ENCODE measurements at places on chromosomes 12 and 14.

- DNase-seq = no peak
These were observed 7.4 kb downstream of the BBS10 start for GRCh38 chr12:76340680-76341435.

DNA sequence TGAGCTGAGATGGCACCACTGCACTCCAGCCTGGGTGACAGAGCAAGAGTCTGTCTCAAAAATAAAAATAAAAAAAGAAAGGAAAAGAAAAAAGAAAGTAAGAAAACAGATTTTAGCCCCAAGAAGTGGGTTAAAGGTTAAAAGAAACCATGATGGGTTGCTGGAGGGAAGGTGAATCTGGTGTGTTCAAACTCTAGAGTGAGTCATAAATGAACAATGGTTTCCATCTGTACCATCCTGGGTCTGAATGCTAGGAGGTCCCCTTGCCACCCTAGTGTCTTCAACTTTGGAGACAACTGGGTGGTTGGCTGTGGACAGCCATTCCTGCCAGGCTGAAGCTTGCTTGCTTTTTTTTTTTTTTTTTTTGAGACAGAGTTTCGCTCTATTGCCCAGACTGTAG, 1.6 kb upstream of the RPS26 start:
- DNase-seq = no peak

DNA sequence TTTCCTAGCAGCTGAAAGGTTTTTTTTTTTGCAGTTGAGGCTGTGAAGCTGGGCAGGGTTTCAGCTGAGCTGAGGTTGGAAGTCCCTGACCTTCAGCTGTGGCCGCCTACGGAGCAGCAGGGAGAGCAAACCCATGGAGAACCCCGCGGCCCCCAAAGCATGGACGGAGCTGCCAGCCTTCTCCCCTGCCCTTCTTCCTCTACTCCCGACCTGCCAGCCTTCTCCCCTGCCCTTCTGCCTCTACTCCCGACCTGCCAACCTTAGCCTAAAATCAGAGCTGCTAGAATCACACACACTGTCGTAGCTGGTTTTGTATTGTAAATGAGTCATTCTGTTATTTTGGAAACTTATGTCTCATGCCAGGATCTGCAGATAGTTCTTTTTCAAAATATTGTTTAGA, 74.6 kb downstream of the PPP2R5C start:
- no peak for DNase-seq

GRCh38 chr12:83378186-83378727, 691.6 kb downstream of the TMTC2 start:
- no peak for DNase-seq

DNA sequence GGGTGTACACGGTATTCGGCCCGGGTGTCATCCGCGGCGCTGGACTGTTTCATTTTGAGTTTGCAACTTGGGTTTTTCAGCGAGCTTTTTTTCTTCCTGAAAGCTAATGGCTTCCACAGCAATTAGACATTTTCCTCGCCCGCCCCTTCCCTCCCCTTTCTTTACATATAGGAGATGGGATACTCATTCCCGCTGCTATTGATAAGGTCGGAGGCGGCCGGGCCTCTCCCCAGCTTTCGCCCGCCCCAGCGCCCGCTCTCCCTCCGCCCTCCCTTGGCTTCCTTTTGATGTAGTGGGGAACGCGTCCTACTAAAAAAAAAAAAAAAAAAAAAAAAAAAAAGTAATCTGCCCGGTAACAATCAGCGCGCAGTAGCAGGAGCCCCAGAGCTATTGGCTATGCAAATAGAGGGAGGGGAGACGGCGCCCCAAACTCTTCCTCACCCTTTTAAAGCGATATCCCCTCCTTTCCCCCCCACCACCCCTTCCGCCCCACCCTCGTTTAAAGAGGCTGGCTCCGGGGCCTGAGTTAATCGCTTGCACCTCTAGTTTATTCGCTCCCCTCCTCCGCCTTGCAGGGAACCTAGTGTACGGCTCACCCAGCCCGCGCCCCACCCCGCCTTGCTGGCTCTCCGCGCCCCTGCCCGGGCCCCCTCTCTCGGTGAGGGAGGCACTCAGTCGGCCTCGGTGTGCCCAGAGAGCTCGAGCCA, 1.7 kb upstream of the CCND2 start:
- peak; percentile 81 for DNase-seq

DNA sequence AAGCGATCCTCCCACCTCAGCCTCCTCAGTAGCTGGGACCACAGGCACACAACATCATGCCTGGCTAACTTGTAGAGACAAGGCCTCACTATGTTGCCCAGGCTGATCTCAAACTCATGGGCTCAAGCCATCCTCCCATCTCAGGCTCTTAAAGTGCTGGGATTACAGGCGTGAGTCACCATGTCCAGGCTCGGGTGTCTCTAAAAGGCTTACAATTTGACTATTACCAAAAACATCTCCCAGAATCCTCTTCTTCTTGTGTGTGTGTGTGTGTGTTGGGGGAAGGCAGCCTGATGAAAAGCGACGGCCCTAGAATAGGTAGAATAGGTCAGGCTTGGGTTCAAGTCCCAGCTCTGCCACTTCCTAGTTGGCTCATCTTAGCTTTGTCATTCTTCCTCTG, 16.8 kb downstream of the MSI1 start:
- no peak for DNase-seq

- DNase-seq = no peak
These were observed 3.6 kb downstream of the LARP4 start for GRCh38 chr12:50404307-50404706.

DNA sequence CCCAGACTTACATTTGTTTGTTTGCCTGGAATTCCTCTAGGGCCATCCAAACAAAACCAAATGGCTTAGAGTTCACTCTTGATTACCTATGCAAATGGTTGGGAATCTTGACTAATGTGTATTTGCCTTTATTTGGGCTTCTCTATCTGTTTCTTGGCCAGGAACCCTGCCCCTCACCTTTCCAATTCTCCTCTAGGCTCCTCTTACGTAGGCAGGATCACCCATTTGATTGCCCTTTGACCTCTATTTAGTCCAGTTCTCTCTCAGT, 123.0 kb upstream of the DYRK2 start:
- DNase-seq = no peak

DNA sequence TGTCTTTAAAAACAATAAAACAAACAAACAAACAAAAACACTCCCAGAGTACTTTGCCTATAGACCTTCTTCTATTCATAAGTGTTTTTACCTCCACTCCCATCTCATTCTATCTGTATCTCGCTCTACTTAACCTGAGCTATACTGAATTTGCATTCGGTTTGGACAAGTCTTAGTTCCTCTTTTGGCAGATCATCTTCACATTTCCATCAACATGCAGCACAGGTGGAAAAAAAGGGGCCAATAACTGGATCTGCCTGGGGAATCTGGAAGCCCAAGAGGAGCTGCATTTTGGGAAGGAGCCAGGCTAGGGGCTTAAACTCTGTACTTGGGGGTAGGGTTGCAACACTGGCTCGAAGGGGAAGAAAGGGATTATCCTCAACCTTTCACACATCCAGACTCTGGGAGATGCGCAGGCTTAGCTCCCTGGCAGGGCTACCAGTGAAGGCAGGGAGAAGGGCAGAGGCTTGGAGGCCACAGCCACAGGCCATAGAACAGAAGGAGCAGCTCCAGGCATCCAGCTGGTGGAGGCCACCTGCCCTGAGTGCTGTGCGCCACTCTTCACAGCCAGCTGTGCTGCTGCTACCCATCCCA, 4.1 kb downstream of the NINJ2 start:
- DNase-seq = no peak

DNA sequence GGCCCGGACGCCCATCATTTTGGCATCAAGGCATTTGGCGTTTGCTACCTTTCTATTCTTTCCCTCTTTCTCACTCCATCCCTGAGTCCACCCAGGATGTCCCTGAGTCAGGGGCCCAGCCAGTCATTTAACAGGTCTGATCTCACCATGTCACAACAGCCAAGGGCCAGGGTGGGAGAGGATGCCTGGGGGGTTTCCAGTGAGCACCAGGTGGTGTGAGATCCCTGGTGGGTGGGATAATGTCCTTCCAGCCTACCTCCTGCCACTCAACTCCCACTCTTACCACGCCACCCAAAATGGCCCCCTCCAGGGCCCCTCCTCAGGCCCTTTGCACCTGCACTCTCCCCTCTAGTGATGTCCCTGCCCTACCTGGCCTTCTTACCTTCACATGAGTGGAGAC, 310.8 kb downstream of the BCL11B start:
- DNase-seq = no peak

DNA sequence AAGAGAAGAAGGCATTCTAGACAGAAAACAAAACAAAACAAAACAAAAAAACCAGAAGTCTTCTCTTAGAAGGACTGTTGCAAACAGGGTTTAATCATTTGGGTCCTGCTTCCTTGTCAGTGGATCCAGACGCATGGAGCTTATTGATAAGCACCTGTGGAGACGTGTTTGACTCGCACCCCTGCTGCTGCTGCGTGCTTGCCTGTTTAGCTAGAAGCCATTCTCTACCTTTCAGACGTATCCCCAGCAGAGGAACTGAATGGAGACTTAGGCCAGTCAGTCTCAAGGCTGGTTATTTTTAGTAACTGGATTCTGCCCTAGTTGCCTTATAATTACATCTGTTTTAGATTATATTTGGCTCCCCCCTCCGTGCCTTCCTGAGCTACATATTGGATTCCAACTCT, 186.1 kb upstream of the EEA1 start:
- no peak for DNase-seq

DNA sequence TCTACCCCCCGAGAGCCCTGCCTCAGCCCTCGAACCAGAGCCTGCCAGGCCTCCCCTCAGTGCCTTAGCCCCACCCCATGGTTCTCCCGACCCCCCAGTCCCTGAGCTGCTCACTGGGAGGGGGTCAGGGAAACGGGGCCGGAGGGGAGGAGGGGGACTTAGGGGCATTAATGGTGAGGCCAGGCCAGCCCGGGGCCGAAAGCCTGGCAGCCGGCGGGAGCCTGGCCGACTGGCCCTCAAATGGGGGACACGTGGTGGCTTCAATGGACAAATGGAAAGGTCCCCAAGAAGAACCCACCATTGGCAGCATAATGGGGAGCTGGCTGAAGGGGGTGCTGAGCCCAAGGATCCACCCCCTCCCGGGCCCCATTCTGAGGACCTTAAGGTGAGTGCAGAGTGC, 5.6 kb downstream of the MBD6 start:
- DNase-seq = no peak

- DNase-seq = no peak
These were observed 56.3 kb downstream of the PPP1R36 start for GRCh38 chr14:64605926-64606685.

DNA sequence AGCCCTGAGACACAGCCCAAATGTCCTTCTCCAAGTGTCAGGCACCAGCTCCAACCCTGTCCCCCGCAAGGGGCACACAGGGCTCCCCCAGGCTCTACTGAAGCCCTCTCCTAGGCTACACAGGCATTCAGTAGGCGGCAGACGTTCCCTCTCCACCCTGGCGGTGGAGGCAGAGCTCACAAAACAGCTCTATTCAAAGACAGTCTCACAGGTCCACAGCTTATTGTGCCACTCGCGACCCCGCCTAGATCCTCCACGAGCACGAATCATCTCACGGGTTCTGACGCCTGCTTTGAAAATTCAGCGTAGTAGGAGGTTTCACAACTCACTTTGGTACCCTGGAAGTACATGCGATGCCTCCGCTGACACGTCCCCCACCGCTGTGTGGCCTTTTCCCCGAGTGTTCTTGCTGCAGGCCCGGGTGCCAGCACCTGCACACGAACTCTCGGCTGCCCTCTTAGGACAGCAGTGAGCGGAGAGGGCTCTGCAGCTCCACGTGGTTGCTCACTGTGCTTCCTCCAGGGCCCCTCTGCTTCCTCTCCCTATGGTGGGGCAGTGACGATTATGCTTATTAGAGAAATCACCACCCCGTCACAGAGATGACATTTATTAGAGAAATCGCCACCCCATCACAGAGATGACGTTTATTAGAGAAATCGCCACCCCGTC, 78.5 kb downstream of the ADGRD1 start:
- DNase-seq = no peak

- DNase-seq = no peak
These were observed 152.9 kb upstream of the E2F7 start for GRCh38 chr12:77218278-77218677.

DNA sequence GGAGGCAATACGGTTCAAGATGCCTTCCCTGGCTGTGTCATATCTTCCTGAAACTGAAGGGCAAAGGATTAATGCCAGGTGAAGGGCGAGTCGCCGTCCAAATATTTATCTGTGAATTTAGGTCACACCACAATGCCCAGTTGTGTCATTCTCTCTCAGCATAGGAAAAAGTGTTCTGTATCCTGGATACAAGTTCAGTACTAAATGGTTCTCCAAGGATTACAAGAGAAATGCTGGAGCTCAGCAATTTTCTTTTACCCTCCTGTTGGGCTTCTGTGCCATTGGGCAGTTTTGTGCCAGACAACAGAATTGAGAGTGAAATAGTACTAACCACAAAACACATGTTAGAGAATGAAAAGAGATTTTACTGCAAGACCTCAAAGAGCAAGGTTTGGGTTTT, 493.9 kb downstream of the EGLN3 start:
- no peak for DNase-seq

- DNase-seq = no peak
These were observed 531 bp downstream of the DLGAP5 start for GRCh38 chr14:55190906-55191202.

- no peak for DNase-seq
These were observed 165.1 kb upstream of the CNOT2 start for GRCh38 chr12:70078161-70078560.

DNA sequence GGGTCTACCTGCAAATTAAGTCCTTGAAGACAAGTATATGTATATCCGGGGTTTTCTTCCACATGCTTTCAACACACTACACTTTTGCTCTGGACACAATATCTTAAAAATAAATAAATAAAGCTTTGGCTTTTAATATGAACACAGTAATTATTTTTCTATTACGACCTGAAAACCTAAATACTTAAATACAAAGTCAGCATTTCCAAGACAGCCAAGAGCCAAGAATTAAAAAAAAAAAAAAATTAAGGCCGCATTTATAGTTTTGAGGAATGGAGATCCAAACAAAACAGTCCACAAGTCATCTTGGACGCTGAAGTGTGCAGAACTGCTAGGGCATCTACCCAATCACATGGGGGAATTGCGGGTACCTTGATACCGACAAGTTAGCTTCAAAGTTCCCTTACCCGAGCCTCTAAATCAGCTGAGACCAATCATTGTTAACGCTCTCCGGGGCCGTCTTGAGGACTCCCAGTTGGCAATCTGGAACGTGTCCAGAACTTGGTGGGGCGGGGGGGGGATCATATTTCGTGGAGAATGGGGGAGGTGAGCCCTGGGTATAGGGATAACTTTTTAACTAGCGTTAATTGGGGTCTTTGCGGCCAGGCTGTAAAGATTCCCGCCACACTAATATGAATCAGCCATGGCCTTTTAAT, 731 bp upstream of the PCNX4 start:
- peak; percentile 38 for DNase-seq

DNA sequence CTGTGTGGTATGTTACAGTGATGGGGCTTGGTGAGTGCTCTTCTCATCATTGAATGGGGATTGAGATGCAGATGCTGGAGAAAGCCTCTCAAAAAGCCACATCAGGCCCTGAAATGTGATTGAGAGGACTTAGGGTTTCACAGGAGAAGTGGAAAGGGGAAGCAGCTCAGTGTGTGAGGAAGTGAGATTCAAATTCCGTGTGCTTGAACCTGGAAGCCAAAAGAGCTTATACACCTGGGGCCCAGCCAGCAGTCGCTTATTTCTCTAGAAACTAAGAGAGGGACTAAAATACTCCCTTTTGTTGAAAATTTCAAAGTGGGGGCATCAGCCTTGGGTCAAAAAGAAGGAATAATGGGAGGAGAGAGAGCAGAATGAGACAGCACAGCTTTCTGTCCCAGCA, 39.1 kb upstream of the GZMB start:
- no peak for DNase-seq

All from iPS-NIHi11 (cell line).